CD4-positive, alpha-beta memory T cell (primary cell): ENCODE measurements at places on chromosomes 2 and 18.

DNA sequence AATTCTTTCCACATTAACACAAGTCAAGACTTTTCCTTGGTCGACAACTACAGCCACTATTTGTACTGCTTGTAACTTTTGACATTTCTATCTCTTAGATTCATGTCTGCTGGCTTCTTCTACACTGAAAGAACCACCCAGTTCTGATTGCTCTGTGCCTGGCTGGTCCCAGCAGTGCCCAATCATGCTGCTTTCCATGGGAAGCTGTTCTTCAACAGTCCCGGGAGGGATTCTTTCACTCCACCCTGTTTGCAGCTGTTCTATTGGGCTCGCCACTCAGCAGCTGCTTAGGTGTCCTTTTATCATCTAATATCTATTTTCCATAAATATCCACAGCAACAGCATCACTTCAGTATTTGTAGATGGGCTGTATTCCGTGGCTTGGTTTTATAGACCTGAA, 471.1 kb upstream of the SMIM21 start:
- no peak for DNase-seq

GRCh38 chr2:224959556-224959955, 82.7 kb downstream of the DOCK10 start:
- no peak for DNase-seq

DNA sequence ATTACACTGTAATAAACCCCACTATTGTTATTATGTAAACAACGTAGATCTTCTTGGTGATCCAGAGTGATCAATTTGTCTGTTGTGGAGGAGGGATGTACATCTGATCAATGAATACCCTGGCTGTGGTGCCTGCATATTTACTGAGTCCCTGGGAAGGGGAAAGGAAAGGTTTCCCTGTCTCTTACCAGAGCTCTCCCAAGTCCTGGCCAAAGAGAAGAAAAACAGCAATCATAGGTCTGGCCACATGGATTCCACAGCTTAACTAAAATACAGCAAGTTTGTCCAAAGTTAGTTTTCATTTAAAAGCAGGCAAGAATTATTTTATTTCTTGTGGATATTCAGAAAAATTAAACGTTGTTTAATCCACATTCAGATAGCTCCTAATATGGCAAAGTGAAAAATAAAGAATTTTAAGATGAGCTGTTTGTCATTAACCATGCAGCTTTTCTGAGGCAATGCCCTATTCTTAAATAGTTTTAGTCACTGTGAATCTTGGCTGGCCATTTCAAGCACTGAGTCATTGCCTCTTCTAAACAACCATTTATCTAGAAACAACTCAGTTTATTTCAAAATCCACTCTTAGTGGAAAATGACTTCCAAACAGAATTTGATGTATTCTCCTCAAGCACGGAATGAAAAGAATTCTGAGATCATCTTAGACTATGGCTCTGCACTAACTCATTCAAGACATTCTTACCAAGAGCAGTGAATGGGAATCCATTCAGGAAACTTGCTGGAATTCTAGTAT, 1004.4 kb upstream of the CDH2 start:
- no peak for DNase-seq

GRCh38 chr18:77711096-77711495, 461.4 kb downstream of the GALR1 start:
- DNase-seq, result no peak

GRCh38 chr2:106044021-106044420, 150.1 kb downstream of the UXS1 start:
- DNase-seq, result no peak

DNA sequence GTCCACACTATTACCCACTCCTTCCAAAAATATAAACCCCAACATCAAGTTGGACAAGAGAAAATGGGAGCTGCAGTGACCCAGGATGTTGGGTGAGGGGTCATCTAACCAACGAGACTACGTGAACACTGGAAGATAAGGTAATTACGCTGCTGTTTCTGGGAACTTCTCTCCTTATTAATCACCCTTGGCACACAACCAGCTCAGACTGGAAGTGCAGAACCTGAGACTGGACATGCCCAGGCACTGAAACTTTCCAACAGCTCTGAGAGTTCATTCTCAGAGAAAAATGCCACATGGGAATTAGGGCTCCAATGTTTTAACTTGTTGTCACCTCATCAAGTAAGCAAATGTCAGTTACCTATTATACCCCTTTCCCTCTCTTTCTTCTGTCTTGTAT, 135.3 kb downstream of the CCDC148 start:
- DNase-seq, result no peak

- no peak for DNase-seq
These were observed 39.2 kb downstream of the CCDC138 start for GRCh38 chr2:108825736-108826135.

GRCh38 chr2:139790807-139791752, 1010.9 kb upstream of the NXPH2 start:
- DNase-seq, result no peak

GRCh38 chr2:32947076-32947483, 327 bp downstream of the LTBP1 start:
- DNase-seq, result no peak

DNA sequence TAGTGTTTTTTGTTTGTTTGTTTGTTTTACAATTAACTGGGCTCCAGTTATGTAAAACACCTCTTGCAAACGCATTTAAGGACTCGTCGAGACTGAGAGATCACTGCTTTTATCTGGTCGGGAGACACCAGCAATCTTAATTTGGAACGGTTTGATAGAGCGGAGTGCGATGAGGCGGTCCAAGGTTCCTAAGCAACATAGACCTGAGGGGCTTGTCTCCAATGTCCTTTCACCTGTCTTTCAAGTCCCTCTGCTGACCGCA, 729 bp upstream of the SELENOI start:
- no peak for DNase-seq

GRCh38 chr2:108640731-108641130, 78.6 kb upstream of the RANBP2 start:
- DNase-seq, result no peak

- peak; percentile 9 for DNase-seq
These were observed 6.8 kb downstream of the AGXT start for GRCh38 chr2:240875228-240876034.

DNA sequence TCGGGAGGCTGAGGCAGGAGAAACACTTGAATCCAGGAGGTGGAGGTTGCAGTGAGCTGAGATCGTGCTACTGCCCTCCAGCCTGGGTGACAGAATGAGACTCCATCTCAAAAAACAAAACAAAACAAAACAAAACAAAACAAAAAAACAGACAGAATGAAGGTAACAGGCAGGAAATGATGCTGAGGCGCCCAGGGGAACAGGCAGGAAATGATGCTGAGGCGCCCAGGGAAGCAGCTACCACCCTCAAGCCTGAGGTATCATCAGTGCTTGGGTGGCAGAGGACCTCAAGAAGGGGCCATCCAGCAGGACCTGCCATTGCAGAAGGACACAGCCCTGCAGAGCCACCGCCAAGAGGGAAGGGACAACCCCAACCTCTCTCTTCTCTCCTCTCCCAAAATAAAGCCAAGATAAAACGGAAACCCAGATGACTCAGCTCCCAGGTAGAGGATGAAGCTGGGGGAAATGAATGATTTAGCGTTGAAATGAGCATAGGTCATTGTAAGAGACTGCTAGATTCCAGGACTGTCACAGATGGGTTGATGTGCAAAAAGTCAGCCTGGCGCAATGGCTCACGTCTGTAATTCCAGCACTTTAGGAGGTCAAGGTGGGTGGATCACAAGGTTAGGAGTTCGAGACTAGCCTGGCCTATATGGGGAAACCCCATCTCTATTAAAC, 19.3 kb downstream of the SOWAHC start:
- DNase-seq, result no peak

GRCh38 chr2:233451950-233452349, 97.7 kb downstream of the DGKD start:
- DNase-seq, result no peak

DNA sequence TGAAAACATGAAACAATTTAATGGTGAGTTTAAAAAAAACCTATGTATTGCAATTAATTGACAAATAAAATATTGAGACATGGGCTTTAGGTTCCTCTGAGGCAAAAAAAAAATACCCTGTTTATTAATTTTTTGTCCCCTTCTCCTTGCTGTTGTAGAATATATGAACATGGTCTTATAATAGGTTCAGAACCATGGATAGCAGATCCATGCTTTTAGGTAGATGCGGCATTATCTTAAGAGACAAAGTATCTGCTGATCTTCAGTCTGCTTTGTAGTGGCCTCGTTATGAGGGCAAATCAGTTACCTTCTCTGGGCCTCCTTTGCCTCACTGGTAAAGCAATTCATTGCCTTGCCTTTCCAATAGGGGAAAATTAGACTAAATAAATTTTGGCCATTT, 850.7 kb downstream of the NRXN1 start:
- DNase-seq, result no peak

- DNase-seq, result no peak
These were observed 50.3 kb upstream of the ZBTB7C start for GRCh38 chr18:48459465-48459864.

DNA sequence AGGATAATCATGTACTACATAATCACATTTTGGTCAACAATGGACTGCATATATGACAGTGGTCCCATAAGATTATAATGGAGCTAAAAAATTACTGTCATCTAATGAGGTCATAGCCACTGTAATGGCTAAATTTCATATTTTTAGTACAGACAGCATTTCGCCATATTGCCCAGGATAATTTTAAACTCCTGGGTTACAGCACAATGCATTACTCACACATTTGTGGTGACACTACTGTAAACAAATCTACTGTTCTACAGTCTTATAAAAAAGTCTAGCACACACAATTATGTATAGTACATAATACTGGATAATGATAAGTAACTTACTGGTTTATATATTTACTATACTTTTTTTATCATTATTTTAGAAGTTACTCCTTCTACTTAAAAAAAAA, 12.8 kb downstream of the EIF2AK2 start:
- no peak for DNase-seq

DNA sequence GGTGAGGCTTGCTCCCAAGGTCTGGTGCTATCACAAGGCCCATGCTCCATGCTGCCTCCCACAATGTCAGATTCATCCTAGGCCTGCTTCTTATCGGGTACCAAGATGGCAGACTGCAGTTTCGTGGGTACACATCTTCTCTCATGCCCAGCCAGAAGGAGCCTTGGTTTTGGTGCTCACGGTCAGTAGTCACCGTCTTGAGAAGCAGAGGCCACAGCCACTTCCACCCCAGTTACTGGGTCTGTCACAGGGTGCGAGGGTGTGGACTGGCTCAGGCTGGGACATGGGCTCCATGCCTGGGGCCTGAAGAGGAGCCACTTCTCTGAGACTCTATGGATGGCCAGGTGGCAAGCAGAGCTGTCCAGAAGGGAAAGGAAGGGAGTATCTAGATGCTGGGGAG, 178.8 kb upstream of the HS6ST1 start:
- DNase-seq, result no peak

GRCh38 chr2:12269041-12269972, 447.4 kb upstream of the TRIB2 start:
- no peak for DNase-seq

DNA sequence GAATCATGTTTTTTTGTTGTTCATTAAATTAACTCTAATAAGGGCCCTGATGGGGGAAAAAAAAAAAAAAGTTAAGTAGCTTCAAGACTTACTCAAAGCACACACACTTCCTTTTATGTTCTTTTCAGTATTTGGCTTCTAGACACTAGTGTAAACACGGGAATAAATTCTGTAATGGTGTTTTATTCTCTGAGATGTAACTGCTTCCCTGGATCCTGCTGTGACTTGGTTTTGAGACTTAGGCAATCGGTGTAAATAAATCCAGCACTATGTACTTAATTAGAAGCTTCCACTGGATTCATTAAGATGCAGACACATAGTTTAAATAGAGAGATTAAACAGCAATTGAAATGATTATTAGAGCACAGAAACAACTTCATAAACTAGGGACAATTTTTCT, 26.1 kb upstream of the AP1S3 start:
- DNase-seq, result no peak

- DNase-seq, result no peak
These were observed 117.6 kb downstream of the METTL8 start for GRCh38 chr2:171316220-171316619.

- DNase-seq, result peak; percentile 29
These were observed 24.1 kb upstream of the KANSL1L start for GRCh38 chr2:210195101-210195852.

DNA sequence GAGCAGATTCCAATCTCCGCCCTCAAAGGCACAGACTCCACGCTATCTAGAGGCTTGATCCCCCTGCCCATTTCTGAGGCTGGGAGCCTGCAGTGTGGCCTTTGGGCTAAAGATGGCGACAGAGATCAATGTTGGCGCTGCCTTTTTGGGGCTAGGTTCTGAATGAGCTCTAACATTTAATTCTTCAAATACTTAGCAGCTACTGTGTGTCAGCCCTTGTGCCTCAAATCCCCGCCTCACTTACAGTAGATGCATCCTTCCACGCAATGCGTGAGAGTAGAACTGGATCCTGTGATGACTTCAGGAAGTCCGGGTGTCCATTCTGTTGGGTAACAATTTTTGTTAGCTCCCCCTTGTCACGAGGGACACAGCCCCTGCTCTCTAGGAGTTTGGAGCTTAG, 12.4 kb downstream of the IL1F10 start:
- peak; percentile 18 for DNase-seq

- DNase-seq, result no peak
These were observed 72.9 kb downstream of the ZBTB7C start for GRCh38 chr18:48336332-48336731.

DNA sequence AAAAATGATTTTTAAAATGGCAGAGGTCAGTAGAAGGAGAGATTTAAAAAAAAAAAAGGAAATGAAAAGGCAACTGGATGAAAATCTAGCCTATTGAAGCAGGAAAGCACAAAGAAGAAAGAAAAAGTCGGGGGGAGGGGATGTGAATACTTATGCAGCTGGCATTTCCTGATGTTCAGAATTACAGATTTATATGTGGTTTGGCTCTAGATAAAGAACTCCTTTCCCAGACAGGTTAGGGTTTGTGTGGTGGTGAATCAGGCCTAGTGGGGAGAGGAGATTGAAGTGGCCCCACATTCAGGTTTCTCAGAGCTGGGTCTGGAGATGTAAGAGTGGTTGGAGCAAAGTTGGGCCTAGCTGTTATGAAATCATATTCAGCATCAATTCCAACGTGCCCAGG, 394.4 kb downstream of the FIGN start:
- DNase-seq, result no peak

GRCh38 chr2:205892251-205892655, 193.7 kb downstream of the INO80D start:
- DNase-seq, result no peak

- DNase-seq, result no peak
These were observed 17.9 kb downstream of the MGAT5 start for GRCh38 chr2:134271758-134272157.

GRCh38 chr2:4139316-4139715, 435.9 kb downstream of the DCDC2C start:
- DNase-seq, result no peak

GRCh38 chr18:6413579-6414117, 1.1 kb downstream of the L3MBTL4 start:
- DNase-seq, result no peak

DNA sequence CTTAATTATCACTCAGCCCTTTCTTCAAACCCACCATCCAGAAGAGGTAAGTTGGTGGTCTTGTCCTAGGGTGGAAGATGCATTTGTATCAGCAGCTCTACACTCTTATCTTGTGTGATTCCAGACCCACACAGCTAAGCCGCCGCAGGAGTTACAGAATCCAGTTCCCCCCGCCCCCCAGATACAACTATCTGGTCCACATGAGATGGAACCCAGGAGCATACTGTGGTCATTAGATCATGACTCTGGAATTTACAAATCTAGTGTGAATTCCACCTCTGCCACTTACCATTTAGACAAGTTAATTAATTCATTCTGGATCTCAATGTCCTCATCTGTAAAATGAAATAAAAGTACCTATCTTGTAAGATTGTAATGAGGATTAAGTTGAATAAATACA, 486.4 kb downstream of the BCL11A start:
- DNase-seq, result no peak
